GM19239 (cell line): ENCODE measurements at places on chromosomes 7 and 10.

- DNase-seq = no peak
These were observed 172.3 kb upstream of the ADO start for GRCh38 chr10:62632071-62632809.

- DNase-seq = no peak
These were observed 43.5 kb downstream of the ST8SIA6 start for GRCh38 chr10:17410907-17411306.

GRCh38 chr7:12554872-12555271 is 15.6 kb upstream of the SCIN start:
- DNase-seq = no peak

- no peak for DNase-seq
These were observed 128.1 kb downstream of the JMJD1C start for GRCh38 chr10:63337455-63338251.

DNA sequence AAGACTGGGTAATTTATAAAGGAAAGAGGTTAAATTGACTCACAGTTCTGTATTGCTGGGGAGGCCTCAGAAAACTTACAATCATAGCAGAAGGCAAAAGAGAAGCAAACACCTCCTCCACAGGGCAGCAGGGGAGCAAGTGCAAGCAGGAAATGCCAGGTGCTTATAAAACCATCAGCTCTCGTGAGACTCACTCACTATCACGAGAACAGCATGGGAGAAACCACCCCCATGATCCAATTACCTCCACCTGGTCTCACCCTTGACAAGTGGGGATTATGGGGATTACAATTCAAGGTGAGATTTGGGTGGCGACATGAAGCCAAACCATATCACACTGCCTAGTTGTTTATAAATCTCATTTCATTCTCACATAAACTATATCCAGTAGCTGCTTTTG is 28.0 kb upstream of the CPN1 start:
- DNase-seq = no peak

DNA sequence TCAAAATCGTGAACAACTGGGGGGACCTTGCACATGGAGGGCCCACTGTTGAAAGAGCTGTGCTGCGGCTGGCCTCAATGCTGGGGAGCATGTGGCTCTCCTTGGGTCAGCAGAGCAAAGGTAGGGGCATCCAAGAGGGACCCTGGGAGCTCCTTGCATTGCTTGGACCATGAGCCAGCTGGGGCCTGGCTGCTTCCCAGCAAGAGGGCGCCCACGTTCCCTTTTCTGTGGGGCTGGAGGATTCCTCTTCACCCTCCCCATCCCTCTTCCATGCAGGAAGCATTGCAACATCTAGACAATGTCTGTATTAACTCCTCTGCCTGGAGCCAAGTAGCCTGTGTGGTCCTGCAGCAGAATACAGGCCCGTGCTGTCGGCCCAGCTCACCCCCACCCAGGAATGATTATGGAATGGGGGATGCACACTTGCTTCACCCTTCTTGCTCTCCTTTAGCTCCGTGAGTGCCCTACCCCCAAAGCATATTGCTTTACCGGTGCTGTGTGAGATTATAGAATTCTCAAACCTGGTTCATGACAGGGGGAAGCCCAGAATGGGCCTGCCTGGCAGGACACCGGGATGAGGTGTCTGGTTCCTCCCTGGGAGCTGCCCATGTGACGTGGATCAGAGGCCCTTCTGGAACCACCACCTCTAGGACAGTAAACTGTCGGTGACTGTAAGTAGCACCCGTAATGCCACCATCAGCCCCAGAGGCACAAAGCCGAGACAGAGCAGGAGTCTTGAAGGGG is 61.9 kb downstream of the SYPL1 start:
- DNase-seq = no peak

GRCh38 chr7:73433924-73434700 is 534 bp downstream of the FZD9 start:
- DNase-seq = no peak

GRCh38 chr7:14521183-14521582 is 381.4 kb downstream of the DGKB start:
- no peak for DNase-seq

- no peak for DNase-seq
These were observed 74.5 kb downstream of the INSIG1 start for GRCh38 chr7:155371884-155372781.

- DNase-seq = no peak
These were observed 17.9 kb downstream of the ADCYAP1R1 start for GRCh38 chr7:31069860-31070555.

- no peak for DNase-seq
These were observed 916 bp upstream of the EEPD1 start for GRCh38 chr7:36151921-36152755.

- DNase-seq = no peak
These were observed 270.5 kb downstream of the FGFR2 start for GRCh38 chr10:121327727-121328126.

DNA sequence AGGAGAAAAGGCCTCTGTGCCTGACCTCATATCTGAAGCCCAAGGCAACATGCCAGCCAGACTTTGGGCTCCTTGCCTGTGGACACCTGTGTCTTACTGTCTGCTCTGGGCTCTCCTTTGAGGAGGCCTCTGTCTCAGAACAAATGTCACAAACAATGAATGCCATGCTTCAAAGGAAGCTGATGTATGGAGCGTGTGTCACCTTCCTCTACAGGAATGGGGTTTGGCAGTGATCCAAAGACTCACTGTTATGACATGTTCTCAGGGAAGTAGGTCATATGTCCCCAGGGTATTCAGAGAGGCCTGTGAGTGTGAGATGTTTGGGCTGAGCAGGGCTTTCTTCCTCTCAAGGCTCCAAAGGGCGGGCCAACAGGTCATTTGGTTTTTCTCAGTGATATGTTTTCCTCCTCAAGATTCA is 38.4 kb downstream of the PTPRE start:
- DNase-seq = no peak

GRCh38 chr10:116039612-116040011 is 233.4 kb downstream of the GFRA1 start:
- DNase-seq = no peak

- DNase-seq = no peak
These were observed 1027.5 kb downstream of the GATA3 start for GRCh38 chr10:9081961-9082360.

DNA sequence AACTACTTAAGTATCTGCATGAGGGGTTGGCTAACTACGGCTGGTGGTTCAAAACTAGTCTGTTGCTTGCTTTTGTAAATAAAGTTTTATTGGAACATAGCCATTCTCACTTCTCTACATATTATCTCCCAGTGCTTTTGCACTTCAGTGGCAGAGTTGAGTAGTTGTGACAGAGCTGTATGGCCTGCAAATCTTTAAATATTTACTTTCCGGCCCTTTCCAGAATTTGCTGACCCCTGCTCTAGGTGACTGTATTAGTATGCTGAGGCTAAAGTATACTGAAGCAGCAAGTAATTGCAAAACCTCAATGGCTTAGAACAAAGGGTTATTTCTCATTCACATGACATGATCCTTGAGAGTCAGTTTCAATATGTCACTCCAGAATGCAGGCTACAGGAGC is 78.3 kb downstream of the OTUD1 start:
- DNase-seq = no peak

DNA sequence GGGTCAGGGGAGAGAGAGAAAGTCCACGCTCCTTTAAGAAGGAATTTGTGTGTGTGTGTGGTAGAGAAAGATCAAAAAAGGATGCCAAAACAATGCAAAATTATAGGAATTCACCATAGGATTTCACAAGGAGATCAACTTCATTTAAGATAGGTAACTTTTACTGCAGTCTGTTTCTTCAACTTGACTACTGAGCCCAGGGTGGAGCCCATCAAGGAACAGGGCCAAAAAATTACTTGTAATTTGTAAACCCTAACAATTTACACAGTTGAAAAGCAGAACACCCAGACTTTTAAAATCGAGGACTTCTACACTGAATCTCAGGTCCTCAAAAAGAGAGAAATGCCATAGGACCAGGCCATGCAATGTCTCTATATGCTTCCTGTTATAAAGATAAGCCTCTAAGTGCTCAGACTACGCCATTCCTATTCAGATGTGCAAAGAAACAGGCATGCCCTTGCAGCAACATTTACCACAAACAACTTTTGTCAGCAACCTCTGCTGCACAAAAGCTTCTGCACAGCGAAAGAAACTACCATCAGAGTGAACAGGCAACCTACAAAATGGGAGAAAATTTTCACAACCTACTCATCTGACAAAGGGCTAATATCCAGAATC is 10.6 kb upstream of the GIMAP4 start:
- DNase-seq = no peak

DNA sequence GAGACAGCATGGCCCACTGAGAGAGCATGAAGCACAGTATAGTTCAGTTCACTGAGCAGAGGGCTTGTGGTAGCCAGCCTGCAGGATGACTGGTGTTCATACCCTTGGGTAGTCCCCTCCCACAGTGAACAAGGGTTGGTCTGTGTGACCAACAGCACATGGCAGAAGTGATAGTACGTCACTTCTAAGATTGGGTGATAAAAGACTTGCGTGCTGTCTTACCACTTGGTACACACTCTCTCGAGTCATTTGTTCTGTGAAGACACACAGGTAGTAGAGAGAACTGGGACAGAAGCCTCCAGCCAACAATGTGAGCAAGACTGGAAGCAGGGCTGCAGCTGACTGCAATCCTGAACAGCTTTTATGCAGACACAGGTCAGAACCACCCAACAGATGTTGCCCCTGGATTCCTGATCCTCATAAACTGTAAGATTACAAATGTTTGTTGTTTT is 14.6 kb downstream of the EPC1 start:
- no peak for DNase-seq

DNA sequence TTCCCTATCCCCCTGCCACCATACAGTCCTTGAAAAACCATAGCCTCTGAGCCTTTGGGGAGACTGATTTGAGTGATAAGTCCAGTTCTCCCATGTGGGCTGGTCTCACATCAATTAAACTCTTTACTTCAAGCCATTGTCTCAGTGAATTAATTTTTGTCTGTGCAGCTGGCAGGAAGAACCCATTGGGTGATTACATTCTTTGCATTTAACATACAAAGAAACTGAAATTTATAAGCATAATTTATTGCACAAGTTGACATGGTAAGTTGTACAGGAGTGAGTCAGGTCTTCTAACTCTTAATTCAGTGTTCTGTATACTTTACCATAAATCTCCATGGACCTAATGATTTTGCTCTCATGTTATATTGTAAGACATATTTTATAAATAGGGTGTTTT is 1613.0 kb upstream of the LRRTM3 start:
- DNase-seq = no peak

- no peak for DNase-seq
These were observed 63.3 kb upstream of the IL6 start for GRCh38 chr7:22663721-22664120.

GRCh38 chr10:91006752-91007346 is 86.0 kb upstream of the ANKRD1 start:
- peak; percentile 38 for DNase-seq

DNA sequence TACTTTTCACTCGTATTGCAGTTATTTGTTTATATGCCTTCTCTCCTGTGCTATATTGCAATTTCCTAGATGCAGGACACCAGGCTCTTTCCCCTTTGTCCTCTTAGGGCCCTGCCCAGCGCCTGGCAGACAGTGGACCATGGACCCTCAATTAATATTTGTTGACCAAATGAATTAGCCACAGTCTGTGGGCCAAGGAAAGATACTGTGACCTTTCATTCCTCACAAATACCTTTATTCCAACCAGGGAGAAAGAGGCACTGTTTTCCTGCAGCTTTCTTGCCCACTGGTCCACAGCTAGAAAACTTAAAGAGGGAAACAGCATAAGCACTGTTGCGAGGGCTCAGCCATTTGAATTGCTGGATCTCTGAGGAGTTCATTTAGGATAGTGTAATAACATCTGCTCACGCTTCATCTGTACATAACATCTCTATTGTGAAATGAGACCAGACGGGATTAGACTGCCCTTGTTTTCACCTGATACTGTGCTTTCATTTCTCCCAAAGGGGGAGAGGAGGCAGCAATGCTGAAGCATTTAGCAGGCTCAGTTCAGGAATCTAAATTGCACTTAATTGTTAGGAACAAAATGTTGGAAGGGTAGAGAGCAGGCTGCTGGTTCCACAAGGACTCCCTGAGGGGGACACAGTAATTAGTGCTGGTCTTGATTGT is 46.7 kb downstream of the TNS3 start:
- DNase-seq = no peak

GRCh38 chr10:44828508-44829142 is 82.5 kb upstream of the TMEM72 start:
- DNase-seq = no peak

DNA sequence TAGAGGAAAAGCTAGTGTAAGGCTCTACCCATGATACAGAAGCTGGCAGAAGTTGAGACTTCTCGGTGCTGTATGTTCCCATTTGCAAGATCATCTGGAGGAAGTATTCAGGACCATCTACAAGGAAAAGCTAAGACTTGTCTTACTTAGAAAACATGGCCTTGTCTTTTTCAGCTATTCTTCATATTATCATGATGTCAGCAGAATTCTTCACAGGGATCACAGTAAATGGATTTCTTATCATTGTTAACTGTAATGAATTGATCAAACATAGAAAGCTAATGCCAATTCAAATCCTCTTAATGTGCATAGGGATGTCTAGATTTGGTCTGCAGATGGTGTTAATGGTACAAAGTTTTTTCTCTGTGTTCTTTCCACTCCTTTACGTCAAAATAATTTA is 79.6 kb upstream of the SCIN start:
- no peak for DNase-seq

GRCh38 chr7:81957517-81957916 is 187.7 kb upstream of the HGF start:
- DNase-seq = no peak

GRCh38 chr7:110454713-110455112 is 636.2 kb upstream of the LRRN3 start:
- no peak for DNase-seq

DNA sequence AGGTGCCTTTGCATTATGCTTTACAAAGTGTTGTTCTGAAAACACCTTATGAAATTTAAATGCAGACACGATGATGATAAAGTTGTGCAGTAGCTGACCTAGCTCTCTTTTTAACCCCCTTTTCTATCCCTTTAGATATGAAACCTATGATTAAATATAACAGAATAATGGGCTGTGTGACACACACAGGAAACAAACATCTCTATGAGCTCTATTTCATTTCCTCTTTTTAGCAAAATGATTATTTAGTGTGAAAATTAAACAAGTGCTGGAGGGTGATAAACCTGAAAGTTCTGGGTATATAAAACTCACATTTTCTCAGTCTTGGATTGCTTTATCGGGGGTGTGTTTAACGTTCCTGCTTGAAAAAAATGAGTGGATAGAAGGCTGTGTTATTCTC is 1310.5 kb upstream of the CELF2 start:
- no peak for DNase-seq
